GDM1 (cell line): ENCODE measurements at places on chromosomes 11 and 22.

- no peak for DNase-seq
These were observed 2.3 kb upstream of the DUSP8 start for GRCh38 chr11:1574238-1574932.

- no peak for DNase-seq
These were observed 2.5 kb downstream of the GNG3 start for GRCh38 chr11:62710001-62710345.

GRCh38 chr11:69918938-69919650 lies 99.9 kb upstream of the FGF3 start:
- peak; percentile 50 for DNase-seq

GRCh38 chr11:7796842-7797241 lies at the start of gene OR5P2:
TSS of gene OR5P2 (minus strand) at chr11:7796942. CDS start at chr11:7796942, 0 bp downstream.
- DNase-seq: no peak

DNA sequence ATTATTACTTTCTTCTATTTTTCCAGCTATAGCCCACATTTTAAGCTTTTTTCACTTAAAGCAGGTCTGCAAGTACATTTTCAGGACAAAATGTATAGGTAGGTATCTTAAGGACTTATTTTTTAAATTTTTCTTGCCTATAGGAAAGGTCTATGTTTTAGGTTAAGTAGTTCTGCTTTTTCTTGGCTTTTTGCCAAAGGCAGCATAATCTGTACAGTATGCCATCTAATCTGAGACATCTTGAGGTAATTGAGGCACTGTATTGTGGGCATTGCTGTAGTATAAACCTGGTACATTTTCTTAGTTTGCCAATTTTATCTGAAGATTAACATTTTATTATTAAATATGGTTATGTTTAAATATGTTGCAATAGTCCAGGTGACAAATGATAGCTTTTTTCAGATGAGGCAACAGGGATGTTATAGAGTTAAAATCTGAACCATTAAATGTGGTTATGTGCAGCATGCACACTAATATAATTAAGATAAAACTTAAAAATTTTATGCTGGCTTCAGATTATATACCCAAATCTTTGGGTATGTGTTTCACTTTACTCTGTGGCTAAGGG lies 42.9 kb downstream of the QSER1 start:
- no peak for DNase-seq

DNA sequence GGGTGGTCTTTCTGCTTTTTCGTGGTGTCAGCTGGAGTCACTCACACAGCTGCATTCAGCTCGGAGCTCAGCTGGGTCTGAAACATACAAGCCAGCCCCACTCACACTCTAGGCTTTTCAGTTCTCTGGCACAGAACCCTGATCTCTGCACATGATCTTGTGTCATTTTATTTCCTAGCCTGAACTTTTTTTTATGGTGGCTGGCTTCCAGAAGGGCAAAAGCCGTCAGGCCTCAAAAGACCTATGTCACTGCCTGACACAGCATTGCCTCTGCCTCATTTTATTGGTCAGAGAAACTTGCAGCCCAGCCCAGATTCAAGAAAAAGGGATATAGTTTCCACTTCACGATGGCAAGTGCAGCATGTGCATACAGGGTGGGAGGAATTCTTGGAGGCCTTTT lies 117.8 kb downstream of the NTM start:
- DNase-seq: no peak

- DNase-seq: no peak
These were observed 53.6 kb downstream of the BCR start for GRCh38 chr22:23233752-23234408.

DNA sequence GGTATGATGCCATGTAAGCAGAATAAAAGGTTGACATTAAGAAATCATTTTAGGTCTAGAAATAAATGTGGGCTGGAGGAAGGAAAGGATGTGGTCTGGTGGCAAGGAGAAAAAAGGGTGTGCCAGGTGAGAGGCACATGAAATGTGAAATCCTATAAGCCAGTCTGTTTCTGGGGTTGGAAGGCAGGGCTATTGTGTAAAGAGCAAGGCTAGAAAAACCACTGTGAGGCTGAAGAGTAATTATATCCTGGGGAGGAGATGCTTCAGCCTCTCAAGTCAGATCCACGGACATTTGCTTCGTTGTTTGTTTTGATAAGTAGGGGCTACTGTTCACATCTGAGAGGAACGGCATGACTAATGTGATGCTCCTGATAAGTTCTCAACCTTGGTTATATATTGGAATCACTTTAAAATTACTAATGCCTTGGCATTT lies 77.5 kb upstream of the CTSC start:
- peak; percentile 5 for DNase-seq

DNA sequence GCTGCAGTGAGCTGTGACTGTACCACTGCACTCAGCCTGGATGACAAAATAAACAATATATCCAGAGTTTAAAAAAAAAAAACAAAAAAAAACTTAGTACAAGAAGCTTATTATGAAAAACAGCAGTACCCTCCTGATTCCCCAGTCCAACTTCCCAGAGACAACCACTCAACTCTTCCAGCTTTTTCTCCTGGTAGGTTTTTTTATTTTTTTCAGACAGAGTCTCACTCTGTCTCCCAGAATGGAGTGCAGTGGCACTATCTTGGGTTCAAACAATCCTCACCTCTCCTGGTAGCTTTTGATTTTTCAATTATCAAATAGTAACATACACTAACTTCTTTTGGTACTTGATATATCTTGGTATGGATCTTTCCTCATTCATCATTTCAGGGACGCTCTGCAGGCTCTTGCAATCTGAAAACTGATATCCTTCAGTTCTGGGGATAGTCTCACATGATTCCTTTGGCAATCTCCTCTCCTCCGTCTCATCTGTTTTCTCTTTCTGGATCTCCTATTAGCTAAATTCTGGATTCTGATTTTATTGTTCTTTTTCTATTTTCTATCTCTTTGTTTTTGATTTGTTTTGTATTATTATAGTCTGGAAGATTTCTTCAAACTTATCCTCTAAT lies 44.9 kb downstream of the ALG9 start:
- no peak for DNase-seq

DNA sequence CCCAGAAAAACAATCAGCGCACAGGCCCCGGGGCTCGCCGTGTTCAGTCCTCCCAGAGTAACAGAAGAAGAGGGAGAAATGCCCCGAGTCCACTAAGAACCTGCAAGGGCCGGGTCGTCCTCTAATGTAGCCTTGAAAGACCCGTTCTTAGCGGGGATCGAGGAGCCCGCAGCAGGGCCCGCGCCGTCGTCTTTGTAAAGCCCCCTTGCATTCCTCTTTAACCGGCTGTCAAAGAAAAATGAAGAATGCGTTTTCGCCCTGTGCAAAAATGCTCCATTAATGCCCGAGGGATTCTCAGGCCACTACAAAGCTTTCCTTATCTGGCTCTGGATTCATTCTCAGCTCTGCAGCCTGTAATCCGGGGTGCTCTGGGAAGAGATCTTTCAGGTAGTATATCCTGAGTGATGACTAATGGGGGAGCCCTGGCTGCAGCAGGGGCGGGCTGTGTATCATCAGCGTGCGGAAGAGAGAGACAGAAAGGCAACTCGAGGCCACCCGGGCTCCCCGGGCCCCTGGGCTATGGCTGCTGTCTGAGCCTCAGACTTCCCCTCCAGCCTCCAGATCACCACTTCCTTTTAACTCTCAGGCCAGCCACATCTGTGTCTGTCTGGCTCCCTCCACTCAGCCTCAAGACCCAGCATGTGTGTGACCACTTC lies 78.2 kb downstream of the FBLN1 start:
- peak; percentile 67 for DNase-seq
